Panc1 (cell line): ENCODE measurements at places on chromosomes 1 and 21. TPM values are rescaled to one million over a fixed set of nuclear protein-coding genes. Genes with fewer than 3 reads are reported as not detected.

Gene LRRC39
- total RNA-seq = 0.26 TPM

Gene TRIM58
- total RNA-seq = not detected

Gene TMEM59
- 174 TPM for total RNA-seq

Gene OR6N1
- not detected for total RNA-seq

Gene MFSD2A
- total RNA-seq = 1.2 TPM

Gene TMEM269
- 0.13 TPM for total RNA-seq

Gene RPL5
- 446 TPM for total RNA-seq

Gene CHI3L2
- 0.77 TPM for total RNA-seq
